Urinary bladder (tissue), 4 donors: ENCODE measurements at places on chromosomes 11 and 22. TPM values are rescaled to one million over a fixed set of nuclear protein-coding genes. Genes with fewer than 3 reads are reported as not detected.

DNA sequence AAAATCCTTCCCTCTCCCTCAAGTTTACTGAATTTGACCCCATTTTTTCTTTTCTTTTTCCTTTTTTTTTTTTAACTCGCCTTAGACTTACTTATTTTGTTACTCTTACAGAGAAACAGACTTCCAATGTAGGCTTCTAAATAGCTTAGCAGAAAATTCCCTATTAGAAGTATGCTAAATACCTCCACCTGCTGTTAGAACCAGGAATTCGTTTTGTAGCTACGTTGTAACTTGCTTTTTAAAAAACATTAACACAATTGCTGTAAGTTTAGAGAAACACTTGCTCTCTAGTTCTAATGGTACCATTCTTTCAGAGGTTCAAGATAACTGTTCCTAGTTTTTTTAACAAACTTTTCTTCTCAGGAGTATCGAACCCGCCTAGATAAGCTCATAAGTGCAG, 324.2 kb downstream of the DCDC1 start:
- DNase-seq = no peak

DNA sequence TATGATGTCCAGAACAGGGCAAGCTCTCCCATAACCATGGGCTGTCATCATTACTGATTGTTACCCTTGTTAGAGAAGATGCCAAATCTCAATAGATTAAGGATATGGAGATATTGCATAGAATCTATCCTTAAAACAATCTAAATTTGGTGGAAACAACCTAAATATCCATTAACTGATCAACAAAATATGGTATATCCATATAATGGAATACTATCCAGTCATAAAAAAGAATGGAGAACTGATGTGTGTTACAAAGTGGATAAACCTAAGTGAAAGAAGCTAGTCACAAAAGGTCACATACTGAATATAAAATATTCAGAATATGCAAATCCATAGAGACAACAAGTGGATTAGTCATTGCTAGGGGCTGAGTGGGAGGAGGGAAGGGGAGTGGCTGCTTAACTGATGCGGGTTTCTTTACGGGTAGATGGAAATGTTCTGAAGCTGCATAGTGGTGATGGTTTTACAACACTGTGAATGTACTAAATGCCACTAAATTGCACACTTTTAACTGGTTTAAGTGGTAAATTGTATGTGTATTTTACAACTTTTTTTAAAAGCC, 36.1 kb upstream of the SMCO4 start:
- no peak for DNase-seq

DNA sequence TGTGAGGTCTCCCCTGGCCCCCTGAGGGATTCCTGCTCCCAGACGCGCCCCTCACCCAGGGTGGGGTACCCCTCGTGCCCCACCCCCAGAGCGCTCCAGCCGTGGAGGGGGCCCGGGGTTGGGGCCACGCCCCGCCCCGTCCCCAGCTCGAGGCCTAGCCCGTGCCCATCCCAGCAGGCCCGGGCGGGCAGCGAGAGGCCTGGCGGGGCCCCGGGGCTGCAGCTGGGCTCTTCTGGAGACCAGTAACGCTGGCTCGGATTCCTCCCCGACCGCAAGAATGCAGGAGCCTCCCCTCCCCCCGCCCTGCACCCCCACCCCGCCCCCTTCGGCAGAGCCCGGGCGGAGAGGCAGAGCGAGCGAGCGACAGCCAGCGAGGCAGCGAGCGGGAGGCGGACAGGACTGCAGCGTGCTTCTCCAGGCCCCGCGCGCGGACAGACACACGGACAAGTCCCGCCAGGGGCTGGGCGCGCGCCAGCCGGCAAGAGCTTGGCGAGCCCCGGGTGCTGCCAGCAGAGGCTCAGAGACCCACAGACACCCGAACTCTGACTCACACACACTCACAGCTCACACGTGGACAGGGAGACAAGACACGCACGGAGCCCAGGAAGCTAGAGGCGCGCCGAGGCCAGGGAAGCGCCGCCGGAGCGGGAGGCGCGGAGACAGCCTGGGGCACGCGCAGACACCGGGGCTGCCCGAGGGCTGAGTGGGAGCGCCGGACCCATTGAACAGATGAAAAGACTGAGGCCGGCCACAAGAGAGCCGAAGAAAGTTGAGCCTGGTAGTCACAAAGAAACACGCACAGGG, 15.2 kb downstream of the BCL9L start:
- DNase-seq = no peak

DNA sequence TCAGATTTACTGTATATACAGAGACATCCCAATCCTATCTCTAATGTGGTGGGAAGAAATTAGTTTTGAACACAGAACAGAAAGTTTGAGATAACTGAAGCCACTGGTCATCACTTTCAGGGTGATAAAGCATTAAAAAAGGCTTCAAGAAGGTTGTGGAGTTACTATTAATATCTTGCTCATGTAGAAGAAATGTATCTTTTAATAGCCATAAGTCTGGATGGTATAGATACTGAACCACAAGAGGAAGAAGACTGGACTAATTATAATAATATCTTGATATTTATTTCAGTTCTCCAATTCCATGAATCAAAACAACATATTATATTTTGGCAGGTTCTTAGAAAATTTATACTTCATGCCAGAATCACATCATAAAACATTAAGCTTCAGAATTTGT, 137.1 kb downstream of the TMEM135 start:
- DNase-seq = no peak

GRCh38 chr11:100902454-100903141, 215.5 kb downstream of the ARHGAP42 start:
- no peak for DNase-seq

- DNase-seq = no peak
Measured at GRCh38 chr11:48051217-48051830, 71.0 kb downstream of the PTPRJ start.

- no peak for DNase-seq
Measured at GRCh38 chr11:8403310-8403709, 139.6 kb upstream of the LMO1 start.

GRCh38 chr11:78995171-78995570, 420.5 kb upstream of the NARS2 start:
- DNase-seq = no peak

DNA sequence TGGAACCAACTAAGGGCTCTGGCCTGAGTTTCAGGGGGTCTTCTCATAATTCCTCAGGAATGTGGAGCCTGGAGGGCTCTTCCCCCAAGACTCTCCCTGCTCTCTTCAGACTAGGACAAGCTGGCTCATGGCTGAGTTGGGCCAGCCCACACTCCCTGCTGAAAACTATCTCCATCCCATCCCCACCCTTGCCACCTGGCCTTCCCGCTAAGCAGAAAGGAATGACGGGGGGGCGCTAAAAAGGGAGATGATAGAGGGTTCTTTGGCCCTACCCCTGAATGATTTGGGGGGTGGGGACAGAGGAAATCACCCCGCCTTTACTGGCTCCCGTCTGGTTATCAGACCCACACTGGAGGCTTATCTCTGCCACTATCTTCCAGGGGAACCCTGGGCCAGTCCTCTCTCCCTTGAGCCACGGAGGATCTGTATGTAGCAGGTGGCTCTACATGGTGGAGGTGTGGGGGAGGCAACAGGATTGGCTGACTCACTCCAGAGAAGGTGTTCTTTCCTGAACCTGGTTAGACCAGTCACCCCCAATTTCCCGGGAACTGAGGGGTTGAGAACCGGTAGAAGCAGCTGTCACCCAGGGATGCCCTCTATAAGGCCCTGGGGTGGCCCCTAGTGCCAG, 5.7 kb downstream of the SMTN start:
- no peak for DNase-seq

DNA sequence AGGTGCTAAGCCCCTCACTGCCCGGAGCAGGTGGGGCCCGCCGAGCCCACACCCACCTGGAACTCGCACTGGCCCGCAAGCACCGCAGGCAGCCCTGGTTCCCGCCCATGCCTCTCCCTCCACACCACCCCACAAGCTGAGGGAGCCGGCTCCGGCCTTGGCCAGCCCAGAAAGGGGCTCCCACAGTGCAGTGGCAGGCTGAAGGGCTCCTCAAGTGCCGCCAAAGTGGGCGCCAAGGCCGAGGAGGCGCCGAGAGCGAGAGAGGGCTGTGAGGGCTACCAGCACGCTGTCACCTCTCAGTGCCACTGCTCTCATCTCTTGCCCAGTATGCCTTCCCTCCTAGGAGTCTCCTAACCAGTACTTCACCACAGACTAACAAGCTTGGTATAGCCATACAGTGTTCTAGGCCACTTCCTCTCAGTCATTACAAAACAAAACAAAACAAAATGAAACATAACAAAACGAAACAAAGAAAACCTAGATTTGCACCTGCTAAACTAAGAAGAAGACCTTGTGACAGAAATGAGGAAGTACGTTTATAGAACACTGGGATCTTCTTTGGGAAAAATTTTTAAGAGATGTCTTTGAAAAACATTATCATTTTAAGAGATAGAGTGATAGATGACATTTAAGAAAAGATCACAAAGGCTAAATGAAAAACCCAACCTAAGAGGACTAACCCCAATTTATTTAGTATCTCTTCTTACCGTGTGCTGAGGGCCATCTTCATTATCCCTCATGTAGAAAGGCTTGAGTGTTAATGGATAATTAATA, 47.7 kb upstream of the GAB2 start:
- DNase-seq = no peak

Gene CNTN5
- total RNA-seq = 2.6 TPM

Gene LGALS12
- total RNA-seq = 0.48 TPM

Gene SCGB1D2
- total RNA-seq = not detected

DNA sequence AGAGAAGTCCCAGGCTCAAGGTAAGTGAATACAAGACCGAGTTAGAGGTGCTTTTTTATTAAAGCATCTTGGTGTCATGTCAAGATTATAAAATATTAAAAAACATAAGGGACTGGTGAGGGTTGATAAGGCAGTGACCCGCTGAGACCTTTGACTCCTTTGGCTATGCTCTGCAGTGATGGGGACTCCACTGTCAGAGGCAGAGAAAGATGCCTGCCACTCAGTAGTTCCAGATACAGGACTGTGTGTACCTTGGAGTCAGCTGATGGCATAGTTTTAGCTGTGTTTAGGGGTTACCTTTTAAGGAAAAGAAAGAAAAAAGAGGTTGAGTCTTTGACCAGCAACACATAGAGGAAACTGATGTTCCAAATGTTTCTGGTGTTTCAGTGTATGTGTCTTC, 40.8 kb downstream of the SHISA8 start:
- no peak for DNase-seq

DNA sequence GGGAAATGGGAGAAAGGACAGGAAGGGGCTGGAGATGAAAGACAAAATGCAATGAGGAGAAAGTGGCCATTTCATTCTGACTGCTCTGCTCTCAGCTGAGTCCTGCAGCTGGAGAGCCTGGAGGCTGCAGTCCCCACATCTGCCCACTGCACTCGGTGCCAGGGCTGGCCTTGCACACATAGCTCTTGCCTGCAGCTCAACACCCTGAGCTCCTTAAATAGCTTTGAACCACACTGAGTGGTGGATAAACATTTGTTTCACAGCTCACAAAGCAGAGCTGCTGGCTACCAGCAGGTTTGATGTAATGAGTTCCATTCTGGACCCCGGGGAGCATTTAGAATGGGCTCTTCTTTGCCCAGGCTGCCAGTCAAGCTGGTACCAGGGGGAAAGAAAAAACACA, 426.1 kb upstream of the CADM1 start:
- no peak for DNase-seq

Gene DLG2
- total RNA-seq = 42.4 TPM

- no peak for DNase-seq
Measured at GRCh38 chr22:43831561-43832392, 19.7 kb upstream of the EFCAB6 start.

- DNase-seq = no peak
Measured at GRCh38 chr11:124535552-124536232, 7.8 kb downstream of the OR8B12 start.

- no peak for DNase-seq
Measured at GRCh38 chr22:49973018-49973961, 12.7 kb downstream of the PIM3 start.

GRCh38 chr11:96050435-96051182, 126.7 kb upstream of the MTMR2 start:
- DNase-seq = no peak

Gene CD3D
- 0.69 TPM for total RNA-seq

- no peak for DNase-seq
Measured at GRCh38 chr11:96465512-96465911, 75.7 kb downstream of the JRKL start.

GRCh38 chr11:92141725-92142124, 82.9 kb upstream of the FAT3 start:
- no peak for DNase-seq

- DNase-seq = no peak
Measured at GRCh38 chr22:32202539-32203180, 2.2 kb downstream of the RFPL2 start.

DNA sequence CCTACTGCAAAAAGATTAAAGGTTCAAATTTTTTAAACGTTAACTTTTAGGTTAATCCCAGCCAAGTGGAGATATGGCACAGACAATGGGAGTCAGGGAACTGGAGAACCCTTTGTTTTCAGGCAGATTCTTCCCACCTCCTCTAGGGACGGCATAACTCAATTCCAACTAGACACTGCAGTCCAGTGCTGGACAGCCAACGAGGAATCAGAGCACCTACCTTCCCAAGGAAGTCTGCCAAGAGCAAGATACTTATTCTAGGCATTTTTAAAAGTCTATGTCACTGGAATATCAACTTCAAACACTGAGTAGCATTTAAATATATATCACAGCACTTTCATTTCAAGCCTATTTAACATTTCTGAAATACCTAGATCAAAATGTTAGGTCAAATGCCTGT, 7.3 kb downstream of the CADM1 start:
- no peak for DNase-seq

Gene XKR3
- total RNA-seq = not detected

- no peak for DNase-seq
Measured at GRCh38 chr11:10319702-10320558, 15.1 kb downstream of the ADM start.

DNA sequence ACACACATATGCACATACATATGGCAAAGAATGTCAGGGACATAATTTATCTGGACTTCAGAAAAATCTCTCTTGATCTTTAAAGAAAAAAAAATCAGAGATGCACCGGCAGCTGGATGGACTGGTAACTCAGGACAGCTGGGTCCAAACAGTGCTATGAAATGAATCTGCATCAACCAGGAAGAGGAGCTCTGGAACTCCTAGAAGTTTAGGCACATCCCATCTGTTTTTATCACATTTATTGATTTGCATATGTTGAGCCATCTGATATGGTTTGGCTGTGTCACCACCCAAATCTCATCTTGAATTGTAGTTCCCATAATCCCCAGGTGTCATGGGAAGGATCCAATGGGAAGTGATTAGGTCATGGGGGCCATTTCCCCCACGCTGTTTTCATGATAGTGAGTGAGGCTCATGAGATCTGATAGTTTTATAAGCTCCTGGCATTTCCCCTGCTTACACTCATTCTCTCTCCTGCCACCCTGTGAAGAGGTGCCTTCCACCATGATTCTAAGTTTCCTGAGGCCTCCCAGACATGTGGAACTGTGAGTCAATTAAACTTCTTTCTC, 87.7 kb upstream of the AKIP1 start:
- DNase-seq = no peak

Gene BIRC2
- total RNA-seq = 104 TPM

GRCh38 chr11:12963051-12963450, 46.1 kb upstream of the RASSF10 start:
- no peak for DNase-seq

DNA sequence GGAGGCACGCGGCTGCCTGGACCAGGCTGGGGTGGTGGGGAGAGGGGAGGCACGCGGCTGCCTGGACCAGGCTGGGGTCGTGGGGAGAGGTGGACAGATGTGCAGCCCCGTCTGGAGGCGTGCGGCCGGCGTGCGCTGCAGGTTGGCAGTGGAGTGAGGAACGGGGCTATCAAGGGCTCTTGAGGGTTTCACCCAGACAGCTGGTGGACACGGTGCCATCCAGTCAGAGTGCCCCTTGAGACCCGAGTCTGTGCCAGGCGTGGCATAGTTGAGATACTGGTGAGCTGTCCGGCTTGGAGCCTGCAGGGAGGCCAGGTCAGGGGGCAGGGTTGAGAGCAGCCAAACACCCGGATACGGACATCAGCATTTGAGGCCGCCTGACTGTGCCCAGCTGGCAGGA, 1.5 kb upstream of the GRAMD4 start:
- DNase-seq = no peak
